ENCODE measurements at places on chromosomes 12 and 14. TPM values are rescaled to one million over a fixed set of nuclear protein-coding genes. Genes with fewer than 3 reads are reported as not detected.

GRCh38 chr14:51828017-51828797 lies 32.2 kb upstream of the GNG2 start:
- peak; percentile 25 for DNase-seq

GRCh38 chr12:99600388-99600787 lies 47.2 kb upstream of the GARIN6 start:
- no peak for DNase-seq

TMPRSS12 gene
- total RNA-seq, result not detected

DNA sequence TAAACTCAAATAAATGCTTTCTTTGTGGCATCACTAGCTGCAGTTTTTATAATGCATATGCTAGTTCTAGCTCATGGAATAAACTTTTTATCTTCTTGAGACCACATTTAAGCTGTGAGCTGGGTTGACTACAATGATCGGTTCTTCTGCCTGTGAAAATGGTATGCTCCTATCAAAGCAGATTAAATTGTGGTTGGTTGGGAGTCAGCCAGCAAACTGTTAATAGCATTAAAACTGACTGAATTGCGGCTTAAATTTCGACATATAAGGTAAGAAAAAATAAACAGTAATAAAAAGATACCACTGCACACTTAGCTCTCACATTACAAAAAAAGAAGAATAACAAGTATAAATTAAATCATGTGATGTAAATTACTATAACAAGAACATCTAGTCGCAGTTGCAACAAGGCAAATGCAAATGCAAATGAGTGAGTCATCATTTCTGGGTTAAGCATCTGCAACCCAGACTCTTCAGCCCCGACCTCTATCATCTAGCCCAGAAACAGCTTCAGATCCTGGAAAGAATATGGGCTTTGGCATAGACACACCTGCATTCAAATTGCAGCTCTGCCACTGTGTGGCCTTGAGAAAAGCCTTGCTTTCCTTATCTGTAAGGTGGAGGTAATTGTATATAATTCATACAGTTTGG lies 19.8 kb upstream of the DHRS7 start:
- DNase-seq, result no peak

DNA sequence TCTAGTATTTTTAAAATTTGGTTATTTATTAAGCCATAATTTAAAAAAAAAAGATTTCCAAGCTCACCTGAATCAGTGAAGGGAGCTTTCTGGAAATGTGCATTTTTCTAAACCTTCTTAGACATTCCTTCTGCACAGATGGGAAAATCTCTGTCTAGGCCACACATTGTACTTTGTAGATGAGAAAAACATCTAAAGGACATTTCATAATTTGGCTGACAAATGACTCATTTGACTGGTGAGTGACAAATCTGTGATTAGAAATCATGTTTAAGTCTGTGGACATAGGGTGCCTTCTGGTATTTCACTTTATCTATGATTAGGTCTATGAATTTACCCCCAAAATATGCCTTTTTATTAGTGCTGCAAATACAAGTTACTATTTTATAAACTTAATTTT lies 1044.9 kb upstream of the FLRT2 start:
- no peak for DNase-seq

SAMD4A gene
- total RNA-seq, result 19.8 TPM

GPR33 gene
- not detected for total RNA-seq

DNA sequence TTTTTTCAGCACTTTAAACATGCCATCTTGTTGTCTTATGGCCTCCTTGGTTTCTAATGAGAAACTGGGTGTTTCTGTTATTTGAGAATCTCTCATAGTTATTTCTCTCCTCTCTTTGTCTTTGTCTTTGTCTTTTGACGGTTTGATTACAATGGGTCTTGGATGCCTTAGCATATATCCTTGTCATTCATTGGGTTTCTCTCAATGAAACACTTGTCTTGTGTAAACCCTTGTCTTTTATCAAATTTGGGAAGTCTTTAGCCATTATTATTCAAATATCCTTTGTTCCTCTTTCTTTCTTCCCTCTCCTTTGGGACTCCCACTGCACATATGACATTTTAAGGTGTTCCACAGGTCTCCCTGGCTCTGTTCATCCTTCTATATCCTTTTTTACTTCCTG lies 373.5 kb upstream of the TBX3 start:
- no peak for DNase-seq

FOXG1 gene
- not detected for total RNA-seq

FGF23 gene
- total RNA-seq, result not detected

GRCh38 chr14:69547701-69548348 lies 26.8 kb downstream of the CCDC177 start:
- DNase-seq, result no peak

DNA sequence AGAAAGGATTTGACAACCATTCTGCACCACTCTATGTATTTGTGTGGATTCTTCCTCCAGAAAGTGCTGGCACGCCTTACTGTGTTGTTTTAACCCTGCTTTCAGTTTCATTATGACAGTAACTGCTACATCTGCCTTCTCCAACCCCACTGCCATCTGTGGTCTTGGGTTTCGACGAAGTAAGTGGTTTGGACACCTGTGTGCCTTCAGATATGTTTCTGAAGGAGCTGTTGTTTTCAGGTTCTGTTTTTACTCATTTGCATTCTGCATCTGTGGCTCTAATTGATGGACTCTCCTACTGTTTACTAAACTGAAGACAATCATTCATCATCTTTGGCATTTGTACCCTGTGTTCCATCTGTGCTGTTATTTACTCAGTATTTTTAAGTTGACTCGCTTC lies 4.1 kb downstream of the TSHR start:
- peak; percentile 59 for DNase-seq

NOVA1 gene
- 8.4 TPM for total RNA-seq

DNA sequence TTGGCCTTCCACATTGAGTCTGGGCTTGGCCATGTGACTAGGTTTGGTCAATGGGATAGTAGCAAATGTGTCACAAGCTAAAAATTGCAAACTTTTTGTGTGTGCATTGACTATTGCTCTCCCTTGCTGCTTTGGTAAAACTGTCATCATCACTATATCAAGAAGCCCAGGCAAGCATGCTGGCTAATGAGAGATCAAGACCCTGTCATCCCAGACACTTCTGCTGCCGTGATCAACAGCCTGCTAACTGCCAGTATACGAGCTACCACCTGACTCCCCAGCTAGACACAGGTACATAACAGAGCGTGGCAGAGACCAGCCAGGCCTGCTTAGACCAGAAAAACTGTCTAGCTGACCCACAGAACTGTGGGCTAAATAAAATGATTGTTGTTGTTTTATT lies 456.7 kb upstream of the DCN start:
- no peak for DNase-seq

DNA sequence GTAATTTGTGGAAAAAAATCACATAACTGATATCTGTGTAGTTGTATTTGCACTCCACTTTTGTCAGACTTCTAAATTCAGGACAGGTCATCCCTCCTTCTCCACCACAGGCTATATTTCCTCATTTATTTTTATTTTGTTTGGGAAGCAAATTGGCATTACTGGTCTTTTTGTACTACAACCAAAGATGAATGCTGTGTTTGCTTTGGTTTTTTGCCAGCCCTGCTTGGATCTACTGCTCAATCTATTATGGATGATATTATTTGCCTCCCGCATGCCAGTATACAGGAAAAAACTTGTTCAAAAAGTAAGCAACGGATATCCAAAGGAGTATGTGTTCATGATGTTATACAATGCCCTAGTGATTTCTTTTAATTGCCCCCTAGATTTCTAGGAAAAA lies 948.8 kb downstream of the TRHDE start:
- DNase-seq, result no peak

- no peak for DNase-seq
Measured at GRCh38 chr12:47602325-47602724, 103.5 kb downstream of the RPAP3 start.

DNA sequence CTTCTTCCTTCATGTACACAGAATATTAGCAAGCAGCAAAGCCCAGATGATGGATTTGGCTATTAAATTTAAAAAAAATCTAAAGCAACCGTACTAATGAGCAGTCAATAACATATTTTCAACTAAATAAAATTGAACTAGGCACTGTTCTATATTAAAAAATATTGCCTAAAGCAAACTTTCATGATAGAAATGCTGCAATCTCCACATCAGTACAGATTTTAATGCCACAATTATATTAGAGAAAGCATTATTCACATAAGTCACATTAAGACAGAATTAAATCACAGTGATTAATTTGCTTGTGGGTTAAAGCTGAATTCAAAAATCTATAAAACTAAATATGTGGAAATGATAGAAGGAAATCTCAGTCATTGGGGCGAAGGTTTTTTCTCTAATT lies 200.7 kb downstream of the KCNH5 start:
- DNase-seq, result no peak

CCDC38 gene
- total RNA-seq, result not detected

- no peak for DNase-seq
Measured at GRCh38 chr14:34040766-34041165, 89.9 kb upstream of the EGLN3 start.

GPD1 gene
- 0.58 TPM for total RNA-seq

Data from stomach (tissue), 19 donors.